ENCODE measurements at places on chromosomes 5 and 9.
A peak's percentile ranks its signal among the peaks of the same experiment; 100 is the strongest.

DNA sequence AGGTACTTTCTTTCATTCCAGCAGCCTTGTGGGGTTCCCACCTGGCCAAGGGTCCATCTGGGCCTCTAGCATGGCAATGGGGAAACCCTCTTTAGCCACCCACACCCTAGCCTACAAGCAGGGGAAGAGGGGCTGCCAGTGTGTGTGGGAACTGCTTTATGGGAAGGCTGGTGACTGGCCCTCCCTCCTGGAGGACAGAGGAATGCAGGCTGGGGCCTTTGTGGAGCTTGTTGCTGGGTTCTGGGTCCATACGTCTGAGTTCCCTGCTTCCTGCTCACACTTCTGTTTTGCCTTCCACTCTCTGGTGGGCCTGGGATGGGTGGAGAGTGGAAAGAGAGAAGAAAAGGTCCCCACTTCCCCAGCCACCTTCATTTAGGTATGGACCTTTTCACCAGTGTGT is 14.9 kb upstream of the PITX1 start:
- DNase-seq: no peak

DNA sequence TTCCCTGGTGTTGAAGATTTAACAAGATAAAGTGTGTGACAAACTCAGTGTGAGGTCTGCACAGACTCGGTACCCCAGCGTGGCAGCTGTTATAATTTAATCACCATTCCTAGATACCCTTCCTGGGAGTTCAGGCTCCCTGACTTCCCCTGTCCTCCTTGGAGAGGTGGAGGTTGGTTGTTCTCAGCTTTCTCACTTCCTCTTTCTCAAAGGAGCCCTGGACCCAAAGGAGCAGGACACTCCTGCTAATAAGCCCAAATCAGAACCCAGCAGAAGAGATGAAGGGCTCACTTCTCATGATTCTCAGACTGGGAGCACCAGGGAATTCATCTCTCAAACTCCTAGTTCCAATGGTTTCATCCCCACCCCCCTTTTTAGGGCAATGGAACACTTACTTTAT is 58.2 kb downstream of the GTF3C4 start:
- DNase-seq: no peak

DNA sequence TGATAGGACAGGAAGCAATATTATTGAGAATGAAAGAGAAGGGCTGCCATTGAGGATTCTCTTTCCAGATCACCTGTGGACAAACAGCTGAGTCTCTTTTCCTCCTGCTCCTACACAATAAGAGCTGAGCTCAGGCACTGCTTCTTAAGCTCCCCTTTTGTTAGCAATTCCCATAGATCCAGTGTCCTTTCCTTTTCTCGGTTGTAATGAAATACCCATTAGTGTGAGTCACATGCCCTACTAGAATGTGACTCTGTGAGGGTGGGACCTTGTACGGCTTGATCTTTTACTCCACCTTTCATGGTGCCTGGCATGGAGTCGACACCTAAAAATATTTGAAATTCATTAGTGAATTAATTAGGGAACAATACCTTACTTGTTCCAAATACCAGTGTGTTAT is 269.2 kb downstream of the NR3C1 start:
- DNase-seq: no peak

DNA sequence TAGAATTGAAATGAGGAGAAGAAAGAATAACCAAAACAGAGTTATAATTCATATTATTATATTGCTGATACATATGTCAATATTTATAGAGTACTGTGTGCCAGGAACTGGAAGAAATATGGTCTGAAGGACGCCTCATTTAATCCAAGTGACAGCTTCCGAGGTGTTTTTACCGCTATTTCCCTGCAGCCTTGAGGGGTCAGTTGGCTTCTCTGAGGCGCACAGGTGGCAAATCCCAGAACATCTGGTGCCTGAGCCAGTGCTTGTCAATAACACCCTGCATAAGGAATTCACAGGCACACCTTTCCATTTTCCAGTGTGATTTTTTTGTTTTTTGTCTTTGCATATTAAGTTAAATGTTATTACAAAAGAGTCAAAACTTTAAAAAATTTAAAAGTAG is 43.3 kb upstream of the CTSL start:
- no peak for DNase-seq

DNA sequence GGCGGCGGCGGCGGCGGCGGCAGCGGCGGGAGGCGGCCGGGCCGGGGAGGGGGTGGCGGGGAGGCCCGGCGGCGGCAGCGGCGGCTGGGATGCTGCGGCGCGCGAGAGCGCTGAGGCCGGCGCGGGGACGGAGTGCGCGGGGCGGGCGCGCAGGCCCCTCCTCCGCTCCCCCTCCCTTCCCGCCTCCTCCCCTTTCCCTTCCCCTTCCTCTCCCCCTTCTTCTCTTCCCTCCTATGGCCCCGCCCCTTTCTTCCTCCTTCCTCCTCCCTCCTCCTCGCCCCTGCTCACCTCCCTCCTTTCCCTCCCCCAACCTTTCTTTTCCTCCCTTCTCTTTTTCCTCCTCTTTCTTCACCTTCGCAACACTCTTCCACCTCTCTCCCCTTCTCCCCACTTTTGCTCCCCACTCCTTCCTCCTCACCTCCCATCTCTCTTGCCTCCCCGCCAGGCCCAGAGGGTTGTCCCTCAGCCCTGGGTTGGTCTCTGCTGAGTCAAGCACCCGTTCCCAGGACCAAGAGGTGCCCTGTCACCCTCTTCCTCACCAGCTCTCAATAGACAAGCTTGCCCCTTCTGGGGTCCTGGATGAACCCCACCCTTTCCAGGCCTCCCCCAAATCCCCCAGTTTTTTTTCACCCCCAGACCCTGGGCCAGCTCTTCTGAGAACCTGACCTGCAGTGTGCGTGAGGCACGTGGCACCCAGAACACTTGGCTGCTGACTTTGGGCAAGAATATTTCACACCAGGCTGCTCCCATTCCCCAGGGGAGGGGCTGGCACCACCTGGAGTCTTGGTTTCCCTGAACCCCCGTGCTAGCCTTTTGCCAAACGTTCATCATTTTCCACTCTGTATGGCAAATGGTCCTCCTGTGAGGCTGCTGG is at the start of gene SEMA4D:
Gene SEMA4D, minus strand, starts transcription at position 136 of the 874 bp plus-strand sequence. CDS start 92,657 bp downstream, outside the sequence.
- peak; percentile 55 for DNase-seq

DNA sequence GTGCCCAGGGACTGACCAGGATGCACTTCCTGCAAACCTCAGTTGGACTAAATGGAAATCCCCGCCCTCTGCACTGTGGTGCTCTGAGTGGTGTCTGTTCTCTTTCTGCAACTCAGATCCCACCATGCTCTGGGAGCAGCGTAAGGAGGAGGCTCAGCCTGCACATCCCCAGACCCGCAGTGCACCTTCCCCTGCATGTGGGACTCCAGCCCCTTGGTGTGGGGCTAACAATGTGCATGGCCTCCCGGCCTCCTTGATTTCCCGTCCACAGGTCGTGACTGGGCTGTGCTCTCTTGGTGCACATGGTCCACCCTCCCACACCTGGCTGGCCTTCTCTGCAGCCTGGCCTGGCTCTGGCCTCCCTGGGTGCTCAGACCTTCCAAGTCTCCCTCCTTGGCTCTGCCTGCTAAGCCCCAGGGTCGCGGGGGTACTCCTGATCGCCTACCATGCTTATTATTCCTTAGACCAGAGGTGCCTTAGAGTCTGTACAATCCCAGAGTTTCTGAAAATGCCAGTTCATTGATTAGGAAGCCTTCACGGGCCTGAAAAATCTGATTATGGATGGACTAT is 397.5 kb downstream of the IRX2 start:
- no peak for DNase-seq

- DNase-seq: peak; percentile 18
Observed at GRCh38 chr9:120438836-120439546, 141.0 kb downstream of the CDK5RAP2 start.

GRCh38 chr5:143495821-143496275 is 92.4 kb upstream of the NR3C1 start:
- peak; percentile 49 for DNase-seq

- DNase-seq: peak; percentile 81
Observed at GRCh38 chr5:113343343-113343742, 91.4 kb downstream of the TSSK1B start.

DNA sequence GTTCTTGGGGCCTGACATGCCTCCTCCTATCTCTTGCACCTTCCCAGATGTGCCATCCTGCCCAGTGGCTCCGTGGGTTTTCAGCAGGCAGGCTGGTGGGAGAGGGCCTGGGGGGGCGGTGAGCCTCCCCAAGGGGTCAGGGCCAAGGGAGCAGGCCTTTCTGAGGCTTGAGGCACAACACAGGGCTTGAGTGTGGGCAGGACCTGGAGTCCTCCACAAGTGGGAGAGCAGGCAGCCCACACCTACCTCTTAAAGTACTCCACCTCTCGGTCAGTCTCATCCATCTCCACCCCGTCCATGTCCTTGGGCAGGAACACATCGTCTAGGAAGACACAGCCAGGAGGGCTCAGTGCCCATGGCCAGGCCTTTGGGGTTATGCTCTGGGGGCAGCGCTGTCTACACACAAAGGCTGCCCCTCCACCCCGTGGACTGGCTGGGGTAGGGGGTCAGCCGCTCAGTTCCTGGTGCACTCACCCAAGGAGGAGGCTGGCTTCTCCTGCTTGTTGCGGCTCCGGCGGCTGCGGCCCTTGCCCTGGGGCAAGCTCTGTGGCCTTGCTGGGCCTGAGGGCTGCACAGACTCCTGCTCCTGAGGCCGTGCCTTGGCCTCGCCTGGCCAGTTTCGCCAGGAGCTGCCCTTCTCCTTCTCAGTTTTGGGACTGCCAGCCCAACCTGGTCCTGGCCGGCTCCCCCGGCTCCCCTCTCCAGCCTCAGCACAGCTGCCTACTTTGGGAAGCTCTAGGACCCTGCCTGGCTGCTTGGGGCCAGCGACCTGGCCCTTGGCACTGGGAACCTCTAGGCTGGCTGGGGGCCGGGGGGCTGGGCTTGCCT is 7.2 kb upstream of the DDX41 start:
- no peak for DNase-seq

DNA sequence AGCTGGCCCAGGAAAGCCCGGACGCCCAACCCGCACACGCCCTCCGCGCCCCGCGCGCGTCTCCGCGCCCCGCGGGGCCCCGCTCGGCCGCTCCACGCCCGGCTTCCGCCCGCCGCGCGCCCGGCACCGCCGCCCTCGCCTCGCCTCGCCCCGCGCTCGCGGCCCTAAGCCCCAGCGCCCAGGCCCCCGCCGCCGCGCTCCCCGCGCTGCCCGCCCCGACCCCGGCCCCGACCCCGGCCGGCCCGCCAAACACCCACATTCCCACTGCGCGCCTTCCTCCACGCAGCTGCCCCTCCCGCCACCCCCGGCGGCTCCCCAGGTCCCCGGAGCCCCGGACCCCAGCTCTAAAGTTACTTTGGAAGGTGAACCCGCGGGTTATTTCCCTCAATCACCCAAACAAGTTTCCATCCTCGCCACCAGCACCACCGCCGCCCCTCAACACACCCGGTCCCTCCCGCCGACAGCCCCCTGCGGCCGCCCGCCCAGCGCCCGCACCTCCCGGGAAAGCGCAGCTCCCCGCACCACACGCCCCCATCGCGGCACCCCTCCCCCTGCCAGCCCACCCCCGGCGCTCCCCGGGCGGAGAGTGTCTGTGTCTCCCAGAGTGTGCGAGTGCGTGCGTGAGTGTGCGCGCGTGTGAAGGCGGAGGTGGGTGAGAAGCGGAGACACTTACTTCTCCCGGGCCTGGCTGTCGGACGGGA is 439 bp downstream of the SSBP2 start:
- DNase-seq: peak; percentile 68

DNA sequence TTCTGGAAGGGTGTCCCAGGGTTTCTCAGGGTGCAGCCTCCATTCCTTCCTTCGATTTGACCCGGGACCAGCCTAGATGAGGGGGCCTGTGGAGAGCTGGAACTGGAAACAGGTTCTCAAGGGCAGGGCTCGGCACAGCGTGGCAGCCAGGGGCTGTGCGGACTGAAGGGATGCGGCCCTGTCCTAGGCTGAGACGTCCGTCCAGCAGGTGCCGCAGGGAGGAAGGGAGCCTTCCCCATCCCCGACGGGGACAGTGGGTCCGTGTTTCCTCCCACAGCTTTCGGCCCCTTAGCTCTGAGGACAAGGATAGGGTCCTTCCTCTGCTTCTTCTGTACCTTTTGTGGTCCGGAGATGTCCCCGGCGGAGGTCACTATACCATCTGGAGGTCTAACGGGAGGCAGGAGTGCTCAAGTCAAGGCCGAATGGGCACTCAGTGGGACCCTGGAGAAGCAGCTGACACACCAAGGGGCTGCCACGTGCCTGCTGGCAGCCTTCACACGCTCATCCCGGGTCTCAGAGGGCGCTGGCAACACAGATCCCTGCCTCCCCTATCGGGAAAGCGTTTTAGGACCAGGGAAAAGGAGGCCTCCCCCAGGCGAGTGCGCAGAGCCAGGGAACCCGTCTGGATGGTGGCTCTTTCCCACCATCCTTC is 49.9 kb downstream of the USP20 start:
- peak; percentile 12 for DNase-seq

DNA sequence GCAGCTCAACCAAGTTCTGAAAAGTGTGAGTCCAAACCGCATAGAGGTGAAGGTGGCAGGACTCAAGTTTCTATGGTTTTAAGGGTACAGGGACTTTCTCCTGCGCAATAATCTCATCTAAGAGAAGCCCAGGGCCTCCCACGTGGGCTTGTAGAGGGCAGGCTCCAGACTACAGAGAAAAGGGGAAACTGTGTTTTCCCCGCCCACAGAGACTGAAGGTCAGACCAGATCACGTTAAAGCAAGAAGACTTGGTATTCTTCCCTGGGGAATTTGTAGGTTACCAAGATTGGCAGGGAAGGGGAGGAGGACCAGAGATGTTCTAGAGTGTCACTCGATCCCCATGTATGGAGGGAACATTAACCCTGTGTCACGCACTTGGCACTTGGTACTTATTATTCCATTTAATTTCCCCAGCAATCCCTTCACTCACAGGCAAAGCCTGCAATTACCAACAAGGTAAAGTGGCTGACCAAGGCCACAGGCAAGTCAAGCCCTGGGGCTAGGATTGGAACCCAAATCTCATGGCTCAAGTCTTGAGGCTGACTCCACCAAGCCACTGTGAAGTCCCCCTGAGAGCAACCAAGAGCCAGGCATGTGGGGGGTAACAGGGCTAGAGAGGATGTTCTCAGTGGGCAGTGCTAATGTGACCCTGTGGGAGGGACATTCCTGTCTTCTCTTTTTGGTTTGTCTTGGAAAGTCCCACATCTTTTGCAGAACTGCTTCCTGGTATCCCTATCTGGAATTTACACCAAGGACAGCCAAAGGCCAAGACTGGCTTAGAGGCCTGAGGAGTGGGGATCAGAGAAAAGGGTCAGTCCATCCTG is 18.3 kb upstream of the NEK6 start:
- DNase-seq: no peak

GRCh38 chr9:133591116-133591910 is 17.9 kb downstream of the FAM163B start:
- no peak for DNase-seq

DNA sequence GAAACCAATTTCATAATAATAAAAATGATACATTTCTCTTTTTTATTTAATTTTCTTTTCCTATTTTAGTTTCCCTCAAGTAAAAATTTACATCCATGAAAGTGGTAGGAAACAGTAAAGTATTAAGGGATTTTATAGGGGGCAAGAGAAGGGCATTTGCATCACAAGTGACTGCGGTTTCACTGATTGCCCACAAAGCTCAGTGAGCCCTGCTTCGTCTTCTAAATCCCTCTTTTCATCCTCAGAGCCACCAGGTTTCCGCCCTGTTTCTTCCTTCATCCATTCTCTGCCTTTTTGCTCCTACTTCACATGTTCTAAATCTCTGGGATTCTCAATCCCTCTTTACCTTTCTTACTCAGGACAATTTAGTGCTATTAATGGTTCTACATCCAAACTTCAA is 491.4 kb downstream of the LRRC70 start:
- no peak for DNase-seq
